Activated T-helper 1 cell treated with Interleukin-2 at 50 U/mL for 16 hours (primary cell): ENCODE measurements at places on chromosomes 2 and 18.

DNA sequence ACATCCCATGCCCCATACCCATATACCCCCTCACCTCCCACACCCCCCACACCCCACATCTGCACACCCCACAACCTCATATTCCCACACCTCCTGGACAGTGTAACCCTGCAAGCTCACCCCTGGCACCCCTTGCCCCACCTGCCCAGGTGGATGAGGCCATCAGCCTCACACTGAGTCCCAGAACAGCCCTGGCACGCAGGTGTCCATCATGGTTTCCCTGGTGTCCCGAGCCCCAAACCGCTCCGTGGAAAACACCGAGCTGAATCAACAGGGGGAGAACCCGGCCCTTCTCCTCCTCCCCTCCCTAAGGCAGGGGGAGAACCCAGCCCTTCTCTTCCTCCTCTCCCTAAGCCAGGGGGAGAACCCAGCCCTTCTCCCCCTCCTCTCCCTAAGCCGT is 415.6 kb upstream of the SALL3 start:
- DNase-seq: no peak

DNA sequence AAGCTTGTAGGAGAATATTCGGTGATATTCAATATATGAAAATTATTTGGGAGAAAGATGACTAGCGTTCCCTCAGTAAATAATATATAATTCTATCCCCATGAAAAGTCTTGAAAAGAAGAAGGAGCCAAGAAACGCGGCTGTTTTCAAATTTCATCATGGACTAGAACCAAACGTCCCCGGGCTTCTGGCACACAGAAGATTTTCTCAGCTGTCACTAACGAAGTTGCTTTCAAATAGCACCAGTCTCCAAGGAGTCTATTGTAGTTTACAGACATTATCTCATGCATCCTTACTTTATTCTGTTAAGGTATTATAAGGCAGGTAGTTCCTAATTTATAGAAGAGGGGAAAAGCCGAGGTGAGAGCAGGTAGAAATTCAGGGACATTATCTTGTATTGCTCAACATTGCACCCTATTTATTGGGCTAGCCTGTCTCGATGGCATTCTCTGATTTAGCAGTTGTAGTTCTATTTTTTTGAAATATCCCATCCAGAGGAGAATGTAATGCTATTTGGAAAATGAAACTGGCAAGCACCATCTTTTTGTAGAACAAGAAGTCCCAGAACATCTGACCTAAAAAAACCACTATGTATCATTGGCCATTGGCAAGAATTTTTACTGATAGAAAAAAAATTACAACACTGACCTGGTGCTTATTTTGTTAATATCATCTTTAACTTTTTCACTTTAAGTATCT is 198.1 kb upstream of the RASGRP3 start:
- DNase-seq: no peak

- DNase-seq: no peak
Measured at GRCh38 chr2:46298272-46298521, 990 bp downstream of the EPAS1 start.

DNA sequence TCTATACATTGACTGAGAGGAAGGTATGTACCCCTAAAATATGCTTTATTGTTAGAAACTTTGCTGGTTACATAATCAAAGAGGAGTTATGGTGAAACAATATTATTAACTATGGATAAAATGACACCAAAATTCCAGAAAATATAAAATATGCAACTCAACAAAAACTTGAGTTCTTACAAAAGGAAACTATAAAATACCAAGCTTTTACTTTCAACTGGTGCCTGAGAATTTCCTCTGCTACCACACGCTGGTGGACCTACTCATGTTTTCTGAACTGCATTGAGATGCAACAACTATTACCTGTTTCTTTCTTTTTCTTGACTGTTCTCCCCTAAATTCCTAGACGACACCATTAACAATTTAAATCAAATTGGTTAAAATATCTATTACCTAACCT is 8.2 kb upstream of the NFE2L2 start:
- no peak for DNase-seq

DNA sequence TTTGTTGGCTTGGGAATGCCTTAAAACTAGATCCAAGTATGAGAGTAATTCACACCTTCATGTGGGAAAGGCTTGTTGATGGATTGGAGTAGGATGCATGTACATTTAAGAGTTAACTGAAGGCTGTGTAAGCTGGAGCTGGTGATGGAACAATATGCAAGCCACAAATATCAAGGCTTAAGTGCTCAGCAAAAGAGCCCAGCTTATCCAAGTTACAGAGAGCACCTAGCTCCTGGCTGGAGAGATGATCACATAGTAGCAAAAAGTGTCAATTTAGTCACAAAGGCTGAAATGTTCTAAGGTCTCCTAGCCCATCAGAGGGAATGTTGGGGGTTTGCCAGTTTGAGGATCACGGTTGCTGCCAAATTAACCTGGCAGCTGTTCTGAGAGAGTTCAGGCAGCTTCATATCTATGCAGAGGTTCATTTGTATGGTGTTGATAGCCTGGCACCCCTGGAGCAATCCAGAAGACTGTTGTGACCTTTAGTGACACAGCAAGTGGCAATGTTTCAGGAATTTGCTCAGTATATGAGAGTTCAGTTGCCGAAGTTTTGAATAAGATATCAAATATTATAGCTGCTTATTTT is 228.2 kb downstream of the DOK6 start:
- DNase-seq: no peak

DNA sequence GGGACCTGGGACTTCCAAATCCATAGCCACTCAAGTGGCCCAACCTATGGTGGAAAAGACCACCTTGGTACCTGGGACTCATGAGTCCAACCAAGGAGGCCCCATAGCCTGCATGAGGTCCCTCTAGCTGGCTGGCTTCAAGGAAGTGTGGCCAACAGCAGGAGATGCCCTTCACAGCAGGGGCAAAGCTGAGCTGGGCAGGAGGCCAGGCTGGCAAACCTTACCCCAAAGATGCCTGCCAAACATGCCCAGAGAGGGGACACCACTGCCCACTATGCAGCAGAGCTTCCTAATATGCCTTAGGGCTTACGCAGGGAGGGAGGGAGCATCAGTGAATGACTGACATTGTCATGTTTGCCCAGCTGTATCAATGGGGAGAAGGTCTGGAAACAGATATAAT is 188.0 kb upstream of the GLI2 start:
- DNase-seq: no peak

GRCh38 chr18:8380926-8381325 is 228.3 kb upstream of the RAB12 start:
- DNase-seq: no peak
